CD8-positive, alpha-beta memory T cell (primary cell): ENCODE measurements at places on chromosomes 12 and 14. TPM values are rescaled to one million over a fixed set of nuclear protein-coding genes. Genes with fewer than 3 reads are reported as not detected.

EID3 gene
- total RNA-seq, result 7.7 TPM

TAS2R7 gene
- total RNA-seq, result not detected

DTX3 gene
- 16.7 TPM for total RNA-seq

CEBPE gene
- total RNA-seq, result 0.16 TPM

RTN1 gene
- total RNA-seq, result 0.13 TPM

DNA sequence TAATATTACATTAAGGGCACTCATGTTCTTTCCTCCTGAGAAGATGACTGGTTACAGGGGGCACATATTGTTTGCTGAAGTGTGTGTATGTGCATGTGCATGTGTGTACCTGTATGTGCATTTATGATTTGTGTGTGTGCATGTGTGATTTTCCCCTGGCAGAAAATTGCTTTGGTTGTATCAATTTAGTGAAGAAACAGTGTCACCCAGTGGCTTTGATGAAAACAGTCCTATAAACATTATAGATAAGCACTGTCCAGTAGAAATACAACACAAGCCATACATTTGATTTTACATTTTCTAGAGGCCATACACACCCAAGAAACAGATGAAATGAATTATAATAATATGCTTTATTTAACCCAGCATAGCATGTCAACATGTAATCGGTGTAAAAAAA lies 8.6 kb downstream of the PDE3A start:
- no peak overlapping the region for H3K4me3 ChIP-seq
- H3K4me1 ChIP-seq, result no peaks in the 10 kb centered on the region
- no peaks in the 10 kb centered on the region for H3K36me3 ChIP-seq
- H3K27ac ChIP-seq, result no peak overlapping the region

- no peaks in the 10 kb centered on the region for H3K27me3 ChIP-seq
- H3K4me1 ChIP-seq, result no peaks in the 10 kb centered on the region
- no peak overlapping the region for H3K27ac ChIP-seq
- H3K4me3 ChIP-seq, result no peak overlapping the region
- no peak for DNase-seq
Observed at GRCh38 chr12:78560633-78561032, 303.9 kb upstream of the SYT1 start.

DNA sequence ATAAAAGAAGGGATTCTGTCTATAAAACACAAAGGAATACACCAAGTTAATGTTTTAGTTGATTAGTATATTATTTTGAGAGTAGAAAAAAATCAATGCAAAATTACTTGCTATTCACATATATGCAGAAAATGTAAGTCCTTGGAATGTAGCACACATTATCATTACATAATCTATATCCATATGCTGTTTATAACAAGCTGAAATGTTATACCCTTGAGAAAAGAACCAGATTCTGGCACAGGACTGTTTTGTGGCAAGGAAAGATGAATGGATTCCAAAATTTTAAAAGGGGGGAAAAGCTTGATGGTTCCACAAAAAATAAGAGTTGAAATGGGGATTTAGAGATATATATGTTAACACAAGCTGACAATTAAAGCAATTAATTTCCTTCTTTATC lies 153.6 kb downstream of the MSRB3 start:
- H3K27me3 ChIP-seq, result no peaks in the 10 kb centered on the region
- H3K4me3 ChIP-seq, result no peak overlapping the region
- no peak for DNase-seq
- no peak overlapping the region for H3K27ac ChIP-seq
- no peaks in the 10 kb centered on the region for H3K36me3 ChIP-seq
- no peaks in the 10 kb centered on the region for H3K4me1 ChIP-seq

DNA sequence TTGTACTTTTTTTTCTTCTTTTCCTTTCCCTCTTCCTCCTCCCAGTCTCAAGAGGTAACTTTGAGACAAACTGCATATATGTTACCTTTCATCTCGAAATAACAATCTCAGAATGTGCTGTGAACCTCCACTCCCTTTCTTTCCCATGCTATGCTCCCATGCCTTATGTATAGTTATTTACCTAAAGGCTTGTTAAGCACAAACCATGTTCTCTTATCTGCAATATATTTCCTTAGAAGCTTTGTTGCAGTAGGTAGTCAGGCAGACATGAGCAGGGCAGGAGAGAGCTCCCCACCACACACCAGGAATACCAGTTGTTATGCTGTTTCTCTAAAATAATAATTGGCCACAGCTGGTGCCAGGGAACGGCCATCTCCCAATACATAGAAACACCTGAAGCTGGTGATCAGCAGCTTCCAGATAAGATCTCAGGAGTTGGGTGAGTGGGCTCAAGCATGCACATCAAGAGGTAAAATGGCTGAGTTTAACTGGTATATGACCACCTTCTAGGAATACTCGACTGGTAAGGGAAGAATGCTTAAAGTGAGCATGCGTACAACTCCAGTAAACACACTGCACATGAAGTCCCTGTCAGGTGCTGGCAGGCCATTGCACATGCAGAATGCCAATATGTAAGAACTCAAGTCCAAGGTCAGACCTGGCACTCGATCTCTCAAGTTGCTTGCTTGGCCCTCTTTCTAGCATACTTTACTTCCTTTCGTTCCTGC lies 14.8 kb upstream of the DHRS2 start:
- no peaks in the 10 kb centered on the region for H3K36me3 ChIP-seq
- no peaks in the 10 kb centered on the region for H3K4me1 ChIP-seq
- peaks cover 4% of the 10 kb centered on the region for H3K27me3 ChIP-seq
- no peak overlapping the region for H3K27ac ChIP-seq

- H3K27ac ChIP-seq, result no peak overlapping the region
- no peak overlapping the region for H3K4me3 ChIP-seq
- DNase-seq, result no peak
- H3K36me3 ChIP-seq, result no peaks in the 10 kb centered on the region
Observed at GRCh38 chr14:21072781-21073339, 2.8 kb downstream of the ARHGEF40 start.

- H3K4me1 ChIP-seq, result no peaks in the 10 kb centered on the region
- H3K4me3 ChIP-seq, result no peak overlapping the region
- no peaks in the 10 kb centered on the region for H3K36me3 ChIP-seq
- H3K27me3 ChIP-seq, result no peaks in the 10 kb centered on the region
Observed at GRCh38 chr12:1881936-1882335, 36.5 kb downstream of the CACNA2D4 start.

GRCh38 chr14:68011406-68012028 lies 191.9 kb downstream of the RAD51B start:
- DNase-seq, result no peak
- no peaks in the 10 kb centered on the region for H3K4me1 ChIP-seq
- no peaks in the 10 kb centered on the region for H3K27me3 ChIP-seq
- H3K36me3 ChIP-seq, result no peaks in the 10 kb centered on the region
- no peak overlapping the region for H3K27ac ChIP-seq

GRCh38 chr12:21607701-21608100 lies 3.1 kb upstream of the GYS2 start:
- H3K4me3 ChIP-seq, result no peak overlapping the region
- DNase-seq, result no peak
- H3K27ac ChIP-seq, result no peak overlapping the region
- H3K27me3 ChIP-seq, result no peaks in the 10 kb centered on the region
- no peaks in the 10 kb centered on the region for H3K36me3 ChIP-seq

GRCh38 chr14:60958146-60958545 lies 22.7 kb downstream of the TRMT5 start:
- H3K4me3 ChIP-seq, result no peak overlapping the region
- no peak for DNase-seq
- no peak overlapping the region for H3K27ac ChIP-seq

DNA sequence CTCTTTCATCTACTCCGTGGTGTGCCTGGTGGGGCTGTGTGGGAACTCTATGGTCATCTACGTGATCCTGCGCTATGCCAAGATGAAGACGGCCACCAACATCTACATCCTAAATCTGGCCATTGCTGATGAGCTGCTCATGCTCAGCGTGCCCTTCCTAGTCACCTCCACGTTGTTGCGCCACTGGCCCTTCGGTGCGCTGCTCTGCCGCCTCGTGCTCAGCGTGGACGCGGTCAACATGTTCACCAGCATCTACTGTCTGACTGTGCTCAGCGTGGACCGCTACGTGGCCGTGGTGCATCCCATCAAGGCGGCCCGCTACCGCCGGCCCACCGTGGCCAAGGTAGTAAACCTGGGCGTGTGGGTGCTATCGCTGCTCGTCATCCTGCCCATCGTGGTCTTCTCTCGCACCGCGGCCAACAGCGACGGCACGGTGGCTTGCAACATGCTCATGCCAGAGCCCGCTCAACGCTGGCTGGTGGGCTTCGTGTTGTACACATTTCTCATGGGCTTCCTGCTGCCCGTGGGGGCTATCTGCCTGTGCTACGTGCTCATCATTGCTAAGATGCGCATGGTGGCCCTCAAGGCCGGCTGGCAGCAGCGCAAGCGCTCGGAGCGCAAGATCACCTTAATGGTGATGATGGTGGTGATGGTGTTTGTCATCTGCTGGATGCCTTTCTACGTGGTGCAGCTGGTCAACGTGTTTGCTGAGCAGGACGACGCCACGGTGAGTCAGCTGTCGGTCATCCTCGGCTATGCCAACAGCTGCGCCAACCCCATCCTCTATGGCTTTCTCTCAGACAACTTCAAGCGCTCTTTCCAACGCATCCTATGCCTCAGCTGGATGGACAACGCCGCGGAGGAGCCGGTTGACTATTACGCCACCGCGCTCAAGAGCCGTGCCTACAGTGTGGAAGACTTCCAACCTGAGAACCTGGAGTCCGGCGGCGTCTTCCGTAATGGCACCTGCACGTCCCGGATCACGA lies 2.2 kb downstream of the SSTR1 start:
- H3K27ac ChIP-seq, result no peak overlapping the region
- H3K4me3 ChIP-seq, result no peak overlapping the region
- DNase-seq, result no peak
- no peaks in the 10 kb centered on the region for H3K36me3 ChIP-seq
- no peaks in the 10 kb centered on the region for H3K4me1 ChIP-seq

DNA sequence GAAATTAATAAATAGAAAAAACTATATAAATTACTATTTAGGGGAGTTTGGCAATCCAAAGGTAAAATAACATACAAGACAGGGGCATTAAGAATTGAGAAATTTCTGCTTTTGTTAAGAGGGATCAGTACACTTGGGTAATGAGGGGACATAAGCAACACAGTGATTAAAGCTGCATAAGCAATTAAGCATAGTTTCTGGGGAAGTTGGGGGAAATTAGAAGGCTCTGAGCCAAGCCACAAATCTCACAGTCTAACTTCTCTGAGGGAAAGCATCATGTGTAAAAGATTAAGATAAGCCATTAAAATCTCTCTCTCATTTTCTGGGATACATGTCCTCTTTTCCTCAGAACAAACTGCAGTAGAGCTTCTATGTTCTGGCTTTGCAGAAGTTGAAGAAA lies 533.9 kb upstream of the LRFN5 start:
- no peaks in the 10 kb centered on the region for H3K4me1 ChIP-seq
- no peak for DNase-seq
- no peak overlapping the region for H3K4me3 ChIP-seq
- no peak overlapping the region for H3K27ac ChIP-seq

- no peaks in the 10 kb centered on the region for H3K4me1 ChIP-seq
- no peak overlapping the region for H3K4me3 ChIP-seq
- no peak for DNase-seq
Observed at GRCh38 chr14:101080922-101081593, 177.5 kb upstream of the RTL1 start.

- peaks cover 5% of the 10 kb centered on the region for H3K36me3 ChIP-seq
- no peak overlapping the region for H3K27ac ChIP-seq
- no peaks in the 10 kb centered on the region for H3K4me1 ChIP-seq
- H3K27me3 ChIP-seq, result no peaks in the 10 kb centered on the region
Observed at GRCh38 chr12:109236257-109236656, 72.8 kb downstream of the FOXN4 start.

DNA sequence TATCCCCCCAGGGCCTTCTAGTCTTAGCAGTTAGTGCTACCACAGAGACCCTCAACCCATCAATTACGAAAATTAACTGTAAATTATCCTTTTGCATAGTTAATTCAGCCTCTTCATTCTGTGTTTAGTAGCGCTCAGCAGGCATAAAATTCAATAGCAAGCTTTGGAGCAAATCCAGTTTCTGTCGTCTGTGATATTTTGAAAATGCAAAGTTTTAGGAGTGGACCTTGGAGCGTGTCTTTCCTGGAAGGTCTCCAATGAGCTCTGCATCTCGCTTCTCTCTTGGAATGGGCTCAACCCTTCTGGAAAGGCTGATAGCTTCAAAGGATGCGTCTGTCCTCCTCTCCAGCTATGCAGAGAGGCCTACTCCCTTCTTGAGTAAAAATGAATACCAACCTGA lies 222.9 kb downstream of the SLC15A4 start:
- H3K27ac ChIP-seq, result no peak overlapping the region
- H3K36me3 ChIP-seq, result no peaks in the 10 kb centered on the region
- no peak for DNase-seq
- H3K4me3 ChIP-seq, result no peak overlapping the region

DNA sequence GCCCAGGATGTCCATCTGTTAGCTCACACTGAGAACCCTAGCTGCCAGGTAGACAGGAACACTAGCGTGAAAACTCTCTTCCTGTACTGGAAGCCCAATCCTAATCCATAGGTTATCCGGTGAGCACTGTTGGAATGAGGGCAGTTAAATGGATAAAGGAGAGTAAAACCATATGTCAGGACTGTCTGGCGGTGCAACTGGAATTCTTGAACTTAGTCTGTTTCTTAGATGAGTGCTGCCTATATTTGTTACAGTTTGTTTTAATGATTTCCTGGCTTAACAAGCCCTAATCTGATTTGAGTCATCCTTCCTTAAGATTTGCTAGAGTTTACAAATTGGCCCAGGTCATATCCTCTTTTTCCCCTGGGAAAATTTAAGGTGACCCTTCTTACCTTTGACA lies 104.7 kb downstream of the ANO4 start:
- H3K27ac ChIP-seq, result no peak overlapping the region
- no peaks in the 10 kb centered on the region for H3K27me3 ChIP-seq
- no peak for DNase-seq
- no peak overlapping the region for H3K4me3 ChIP-seq

DNA sequence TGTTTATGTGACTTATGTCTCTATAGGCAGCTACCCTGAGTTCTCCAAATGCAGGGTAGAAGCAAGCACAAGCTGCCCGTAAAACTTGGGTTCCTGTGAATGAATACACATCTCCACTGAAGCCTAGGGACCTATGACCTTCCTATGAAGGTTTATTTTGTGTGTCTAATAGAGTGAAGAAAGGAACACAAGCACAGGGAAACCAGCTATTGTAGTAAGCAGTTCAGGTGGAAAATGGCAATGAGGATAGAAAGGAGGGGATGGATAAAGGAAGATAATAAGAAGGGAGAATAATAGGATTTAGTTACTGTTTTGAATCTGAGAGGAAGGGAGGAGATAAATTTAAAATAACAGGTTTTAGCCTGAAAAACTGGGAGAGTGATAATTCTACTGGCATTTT lies 2.4 kb downstream of the PFKM start:
- no peak overlapping the region for H3K27ac ChIP-seq
- no peak overlapping the region for H3K4me3 ChIP-seq
- no peaks in the 10 kb centered on the region for H3K36me3 ChIP-seq
- DNase-seq, result no peak
- H3K27me3 ChIP-seq, result no peaks in the 10 kb centered on the region

- H3K36me3 ChIP-seq, result no peaks in the 10 kb centered on the region
- H3K27ac ChIP-seq, result no peak overlapping the region
- no peaks in the 10 kb centered on the region for H3K4me1 ChIP-seq
- DNase-seq, result no peak
- no peaks in the 10 kb centered on the region for H3K27me3 ChIP-seq
Observed at GRCh38 chr14:99634443-99634842, 10.5 kb upstream of the HHIPL1 start.
